ENCODE measurements at places on chromosomes 16 and 17.

- DNase-seq: no peak
Observed at GRCh38 chr16:56102183-56102686, 89.1 kb upstream of the GNAO1 start.

- no peak for DNase-seq
Observed at GRCh38 chr17:74715144-74715543, 2.4 kb upstream of the CD300LF start.

DNA sequence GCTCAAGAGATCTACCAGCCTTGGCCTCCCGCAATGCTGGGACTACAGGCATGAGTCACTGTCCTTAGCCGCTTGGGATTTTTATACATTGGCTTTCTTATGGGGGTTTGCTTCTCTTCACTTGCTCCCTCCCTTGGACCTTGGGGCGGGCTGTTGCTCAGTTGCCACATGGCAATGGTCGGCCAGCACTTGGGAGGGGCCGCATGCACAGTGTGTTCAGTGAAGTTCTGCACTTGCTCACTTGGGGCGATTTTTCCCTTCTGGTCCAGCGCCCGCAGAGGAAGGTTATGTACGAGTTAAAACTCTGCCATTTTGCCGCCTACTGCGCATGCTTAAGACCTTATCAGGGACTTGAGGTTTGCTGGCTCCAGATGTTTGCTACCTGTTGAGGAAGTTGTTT lies 1367.6 kb upstream of the CDH8 start:
- DNase-seq: no peak

GRCh38 chr17:47605011-47605410 lies 44.7 kb upstream of the KPNB1 start:
- DNase-seq: no peak

- DNase-seq: no peak
Observed at GRCh38 chr16:1010815-1011214, 29.2 kb downstream of the SOX8 start.

- no peak for DNase-seq
Observed at GRCh38 chr17:13727441-13728171, 125.9 kb upstream of the HS3ST3A1 start.

GRCh38 chr16:54512467-54512995 lies 225.9 kb upstream of the IRX3 start:
- DNase-seq: no peak

- DNase-seq: no peak
Observed at GRCh38 chr16:71337631-71338030, 20.9 kb upstream of the CALB2 start.

- DNase-seq: no peak
Observed at GRCh38 chr17:75260641-75261335, 618 bp downstream of the GGA3 start.

- no peak for DNase-seq
Observed at GRCh38 chr16:695355-696089, 5.3 kb upstream of the WDR24 start.

DNA sequence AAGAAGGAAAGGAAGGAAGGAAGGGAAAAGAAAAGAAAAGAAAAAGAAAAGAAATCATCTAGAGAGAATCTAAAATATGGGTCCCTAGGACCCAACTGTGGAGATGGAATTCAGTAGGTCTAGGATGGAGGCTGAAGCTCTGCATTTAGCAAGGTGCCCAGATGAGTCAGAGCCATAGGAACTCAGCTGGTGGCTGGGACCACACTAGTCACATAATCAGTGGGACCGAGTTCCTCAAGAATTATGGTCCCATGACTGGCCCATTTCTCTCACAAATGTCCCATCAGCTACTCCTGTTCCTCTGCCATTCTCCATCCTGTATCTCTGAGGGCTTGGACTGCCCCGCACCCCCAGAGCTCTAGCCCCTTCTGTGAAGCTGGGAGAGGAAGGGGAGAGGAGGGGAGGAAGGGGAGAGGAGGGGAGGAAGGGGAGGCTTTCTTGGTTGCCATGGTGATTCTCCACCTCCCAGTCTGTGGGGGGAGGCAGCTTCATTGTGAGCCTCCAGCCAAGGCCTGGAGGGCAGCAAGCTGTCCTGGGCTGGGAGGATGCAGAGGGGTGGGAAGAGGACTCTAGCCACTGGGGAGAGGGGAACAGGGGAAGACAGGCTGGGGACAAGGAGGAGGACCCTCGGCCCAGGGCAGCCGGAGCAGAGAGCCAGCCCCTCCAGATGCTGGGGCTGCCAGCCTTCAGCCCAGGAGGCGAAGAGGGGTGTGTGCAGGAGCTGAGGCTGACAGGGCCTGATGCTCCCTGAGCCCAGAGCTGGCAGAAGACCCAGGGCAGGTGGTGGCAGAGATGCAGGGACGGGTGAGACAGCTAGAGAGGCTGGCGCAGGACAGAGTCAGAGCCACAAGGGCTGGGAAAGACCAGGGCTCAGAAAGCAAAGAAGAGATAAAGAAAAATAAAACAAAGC lies 37.8 kb upstream of the LHX1 start:
- no peak for DNase-seq

DNA sequence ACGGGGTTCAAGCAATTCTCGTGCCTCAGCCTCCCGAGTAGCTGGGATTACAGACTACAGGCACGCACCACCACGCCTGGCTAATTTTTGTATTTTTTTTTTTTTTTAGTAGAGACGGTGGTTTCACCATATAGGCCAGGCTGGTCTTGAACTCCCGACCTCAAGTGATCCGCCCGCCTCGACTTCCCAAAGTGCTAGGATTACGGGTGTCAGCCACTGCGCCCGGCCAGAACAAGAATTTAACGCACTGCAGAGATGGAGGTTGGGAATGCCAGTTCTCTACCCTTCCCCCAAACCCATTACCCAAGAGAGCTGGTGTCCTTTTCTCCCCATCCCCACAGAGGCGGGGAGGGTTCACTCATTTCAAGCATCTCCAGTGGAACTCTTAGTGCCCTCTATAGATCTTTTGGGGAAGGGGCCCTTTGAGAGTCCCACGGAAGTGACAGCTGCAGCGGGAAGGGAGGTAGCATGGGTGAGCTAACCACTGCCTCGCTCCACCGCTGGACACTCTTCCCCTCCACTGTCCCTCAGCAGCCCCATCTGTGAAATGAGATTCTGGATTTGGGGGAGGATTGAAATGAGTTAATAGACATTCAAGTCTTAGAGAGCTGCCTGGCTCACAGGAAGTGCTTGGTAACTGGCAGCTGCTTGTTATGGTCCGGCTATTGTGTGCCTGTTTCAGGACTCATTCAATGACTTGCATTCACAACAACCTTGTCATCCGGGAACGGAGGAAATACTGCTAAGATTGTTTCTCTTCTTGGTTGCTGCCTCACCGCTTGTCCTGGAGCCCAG lies 3.5 kb upstream of the UBALD2 start:
- DNase-seq: peak; percentile 48

- DNase-seq: no peak
Observed at GRCh38 chr16:52293204-52293603, 253.7 kb downstream of the TOX3 start.

GRCh38 chr17:27856676-27857432 lies 36.3 kb downstream of the LYRM9 start:
- DNase-seq: no peak

- DNase-seq: no peak
Observed at GRCh38 chr16:21338537-21339268, 60.6 kb upstream of the CRYM start.

- no peak for DNase-seq
Observed at GRCh38 chr17:19311016-19311415, 51.5 kb downstream of the B9D1 start.

DNA sequence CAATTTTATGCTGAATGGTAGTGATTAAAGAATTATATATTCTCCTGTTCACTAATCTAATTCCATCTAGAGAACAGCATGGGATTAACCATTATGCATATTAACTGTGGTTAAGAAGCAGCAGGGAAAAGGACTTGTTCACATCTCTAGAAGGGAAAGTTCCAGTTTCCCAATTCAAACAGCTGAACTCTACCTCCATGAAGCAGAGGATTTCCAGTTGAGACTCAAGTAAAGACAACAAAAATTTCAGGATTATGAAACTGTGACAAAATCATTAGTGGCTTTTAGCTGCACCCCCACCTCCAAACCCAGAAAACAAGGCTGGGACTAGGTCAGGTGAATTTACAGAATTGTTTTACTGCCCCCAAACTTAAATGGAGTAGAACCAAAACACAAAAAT lies 73.6 kb downstream of the USP32 start:
- DNase-seq: no peak

DNA sequence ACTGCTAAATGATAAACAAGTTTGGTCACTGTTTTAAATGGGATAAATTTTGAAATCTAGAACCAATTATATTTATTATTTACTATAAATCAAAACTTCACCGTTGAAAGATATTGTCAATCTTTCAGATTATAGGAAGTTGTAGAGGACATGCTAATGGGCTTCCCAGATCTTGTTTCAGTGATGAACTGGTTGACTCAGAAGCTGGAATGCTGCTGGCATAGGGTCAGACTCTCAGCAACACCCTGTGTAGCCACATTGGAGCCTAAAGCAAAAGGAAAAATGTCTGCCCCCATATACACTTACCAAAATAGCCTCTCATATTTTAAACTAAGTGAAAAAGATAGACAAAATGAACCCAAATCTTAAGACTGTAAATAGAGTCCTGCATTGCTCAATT lies 916.9 kb upstream of the SOX9 start:
- no peak for DNase-seq

DNA sequence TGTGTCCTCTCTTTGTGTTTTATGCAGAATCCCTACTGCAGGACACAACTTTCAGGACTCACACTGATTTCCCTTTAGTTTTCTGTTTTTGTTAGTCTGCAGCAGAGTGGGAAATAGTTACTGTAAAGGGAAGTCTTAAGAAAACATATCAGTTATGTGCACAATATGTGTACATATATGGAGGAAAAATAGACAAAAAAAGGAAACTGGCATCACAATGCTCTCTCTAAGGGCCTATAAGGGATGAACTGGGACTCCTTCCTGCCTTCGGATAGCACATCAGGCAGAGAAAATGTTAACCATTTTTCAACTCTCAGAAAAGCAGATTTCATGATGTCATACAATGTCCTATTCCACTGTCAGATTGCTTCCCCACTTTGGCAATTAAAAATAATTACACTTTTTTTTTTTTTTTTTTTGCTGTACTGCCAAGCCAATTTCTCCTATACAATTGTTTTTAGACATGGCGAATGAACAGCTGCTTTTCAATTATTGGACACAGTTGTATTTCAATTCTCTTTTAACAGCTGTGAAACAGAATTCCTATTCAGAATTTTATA lies 112.5 kb upstream of the KCNJ16 start:
- no peak for DNase-seq

GRCh38 chr16:17351441-17352035 lies 119.2 kb downstream of the XYLT1 start:
- DNase-seq: no peak

DNA sequence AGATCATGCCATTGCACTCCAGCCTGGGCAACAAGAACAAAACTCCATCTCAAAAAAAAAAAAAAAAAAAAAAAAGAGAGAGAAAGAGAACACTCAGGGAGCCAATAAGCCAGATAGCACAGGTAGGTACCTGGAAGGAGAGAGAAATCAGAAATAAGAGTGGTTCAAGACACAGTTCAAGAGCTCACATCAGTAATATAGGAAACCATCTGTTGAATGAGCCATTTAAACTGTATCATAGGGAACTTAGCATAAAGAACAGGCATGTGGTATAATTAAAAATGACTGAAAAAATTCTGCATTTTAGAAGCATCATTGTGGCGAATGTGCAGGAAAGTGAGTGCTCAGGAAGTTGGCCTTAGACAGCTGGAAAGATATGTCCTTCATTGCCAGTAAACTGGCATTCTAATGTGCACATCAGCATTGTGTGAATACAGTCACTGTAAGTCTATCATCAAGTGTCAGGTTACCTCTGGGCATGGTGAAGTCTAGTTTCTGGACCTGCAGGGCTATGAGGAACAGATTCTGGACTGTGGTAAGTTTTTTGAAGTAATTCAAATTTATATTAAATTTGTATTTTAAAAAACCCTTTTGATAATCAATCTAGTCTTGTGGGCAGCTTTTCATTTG lies 20.4 kb downstream of the KRT12 start:
- no peak for DNase-seq

GRCh38 chr16:66933776-66934137 lies 445 bp downstream of the CIAO2B start:
- no peak for DNase-seq

GRCh38 chr17:82687871-82688270 lies 10.6 kb downstream of the RAB40B start:
- DNase-seq: no peak

GRCh38 chr16:1196494-1196893 lies 28.6 kb downstream of the TPSG1 start:
- DNase-seq: peak; percentile 25

GRCh38 chr16:24217461-24217860 lies 38.7 kb upstream of the CACNG3 start:
- DNase-seq: no peak

GRCh38 chr16:62700426-62701294 lies 664.4 kb upstream of the CDH8 start:
- DNase-seq: no peak

DNA sequence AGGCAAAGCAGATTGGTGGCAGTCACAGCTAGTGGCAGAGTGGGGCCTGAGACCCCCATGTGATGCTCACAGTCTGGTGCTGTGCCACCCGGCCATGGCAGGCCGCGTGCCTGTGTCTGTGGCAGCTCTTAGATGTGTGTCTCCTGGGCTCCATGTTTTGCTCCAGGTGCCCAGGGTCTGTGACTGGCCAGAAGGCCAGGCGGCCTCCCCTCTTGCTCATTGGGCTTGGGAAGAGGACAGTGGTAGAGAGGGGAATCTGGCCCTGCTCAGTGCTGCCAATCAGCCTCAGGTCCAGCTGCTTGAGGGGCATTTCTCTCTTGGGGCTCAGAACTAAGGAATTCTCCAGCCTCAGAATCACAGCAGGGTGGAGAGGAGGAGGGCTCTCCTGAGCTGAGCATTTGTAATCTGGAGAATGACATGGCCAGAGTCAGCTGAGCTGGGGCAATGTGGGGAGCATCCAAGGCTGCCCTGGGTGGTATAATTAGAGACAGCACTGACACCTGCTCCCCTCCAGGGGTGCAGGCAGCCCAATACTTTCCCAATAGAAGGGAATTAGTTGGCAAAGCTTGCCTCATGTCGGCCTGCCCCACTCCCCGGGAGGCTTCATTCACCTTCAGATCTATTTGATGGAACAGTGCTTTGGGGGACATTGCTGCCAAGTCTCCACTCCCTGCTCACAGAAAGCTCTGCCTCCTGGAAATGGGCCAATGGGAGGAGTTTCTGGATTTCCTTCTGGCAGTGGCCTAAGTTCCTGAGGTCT lies 2.7 kb upstream of the LASP1NB start:
- DNase-seq: no peak

- DNase-seq: peak; percentile 65
Observed at GRCh38 chr17:14302091-14302430, 1.2 kb downstream of the HS3ST3B1 start.

All from KBM-7 (cell line).